ENCODE measurements at places on chromosomes 3 and 15. TPM values are rescaled to one million over a fixed set of nuclear protein-coding genes. Genes with fewer than 3 reads are reported as not detected.

DNA sequence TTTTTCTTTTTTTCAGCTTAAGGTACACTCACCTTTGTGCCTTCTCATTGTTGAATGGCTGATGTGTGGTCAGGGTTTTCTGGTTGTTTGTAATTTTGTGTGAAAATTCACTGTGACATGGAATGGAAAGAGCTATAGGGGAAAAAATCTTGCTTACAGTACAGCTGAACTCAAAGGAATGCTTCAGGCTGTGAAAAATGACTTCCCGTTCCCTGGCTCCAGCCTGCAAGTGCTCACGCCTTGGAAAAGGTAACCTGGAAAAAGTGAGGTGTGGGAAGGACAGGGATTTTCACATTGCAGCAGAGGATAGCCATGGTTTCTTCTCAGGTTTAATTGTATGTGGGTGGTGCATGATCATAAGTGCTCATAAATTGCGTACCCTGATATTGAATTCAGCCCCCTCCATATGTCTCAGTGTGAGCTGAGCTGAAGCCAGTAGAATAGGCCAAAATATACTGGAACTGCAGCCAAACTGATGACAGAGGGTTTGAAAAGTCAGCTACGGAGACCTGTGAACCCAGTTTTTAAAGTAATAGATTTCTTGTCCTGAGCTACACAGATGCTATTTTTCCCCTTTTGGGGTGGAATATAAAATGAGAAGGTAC lies 228.7 kb upstream of the RASGRP1 start:
- no peaks in the 10 kb centered on the region for H3K27me3 ChIP-seq
- no peak overlapping the region for H3K4me3 ChIP-seq
- H3K27ac ChIP-seq: no peak overlapping the region
- H3K36me3 ChIP-seq: no peaks in the 10 kb centered on the region

DNA sequence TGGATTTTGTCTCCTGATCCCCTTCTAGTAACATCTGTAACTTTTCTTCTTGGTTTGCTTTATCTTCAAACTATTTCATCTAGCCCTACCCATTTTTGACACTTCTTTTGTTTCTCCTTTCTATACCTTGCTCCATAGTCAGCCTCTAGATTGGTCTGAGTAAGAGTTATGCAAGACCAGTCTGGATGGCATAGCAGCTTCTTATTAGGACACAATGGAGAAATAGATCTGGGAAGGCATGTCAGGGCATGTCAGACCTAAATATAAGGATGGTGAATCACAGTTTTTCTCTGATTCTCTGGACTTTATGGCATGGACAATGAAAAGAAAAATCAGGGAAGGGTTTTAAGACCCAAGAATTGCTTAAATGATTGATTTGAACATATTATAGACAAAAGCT lies 452.5 kb downstream of the RAP2B start:
- no peaks in the 10 kb centered on the region for H3K27me3 ChIP-seq
- no peak overlapping the region for H3K27ac ChIP-seq
- no peaks in the 10 kb centered on the region for H3K36me3 ChIP-seq
- no peak for DNase-seq

DNA sequence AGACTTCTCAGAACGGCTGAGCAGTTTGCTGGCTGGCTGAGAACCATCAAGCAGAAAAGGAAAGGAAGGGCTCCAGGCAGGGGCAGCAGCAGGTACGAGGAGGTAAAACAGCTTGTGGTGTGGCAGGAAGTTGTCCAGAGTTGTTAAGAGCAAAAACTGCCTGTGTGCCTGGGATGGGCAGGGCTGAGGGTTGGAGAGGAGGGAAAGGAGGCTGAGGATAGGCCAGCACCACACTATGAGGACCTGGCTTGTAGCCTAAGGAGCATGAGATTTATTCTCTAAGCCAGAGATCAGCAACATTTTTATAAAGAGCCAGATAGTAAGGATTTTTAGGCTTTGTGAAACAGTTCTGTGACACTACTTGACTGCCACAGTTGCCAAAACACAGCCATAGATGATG lies 8.0 kb downstream of the IGSF10 start:
- H3K27me3 ChIP-seq: no peaks in the 10 kb centered on the region
- H3K4me1 ChIP-seq: no peaks in the 10 kb centered on the region
- H3K4me3 ChIP-seq: no peak overlapping the region
- no peaks in the 10 kb centered on the region for H3K36me3 ChIP-seq

CCR3 gene
- total RNA-seq: not detected

- no peaks in the 10 kb centered on the region for H3K27me3 ChIP-seq
- H3K27ac ChIP-seq: no peak overlapping the region
- no peaks in the 10 kb centered on the region for H3K4me1 ChIP-seq
- no peaks in the 10 kb centered on the region for H3K36me3 ChIP-seq
Observed at GRCh38 chr3:68239542-68239941, 585.1 kb upstream of the SUCLG2 start.

HDGFL3 gene
- 164 TPM for total RNA-seq

- peak overlapping the region; percentile 97 for H3K27ac ChIP-seq
- H3K27me3 ChIP-seq: no peaks in the 10 kb centered on the region
- peak; percentile 82 for DNase-seq
- peak overlapping the region; percentile 3 for H3K4me3 ChIP-seq
- H3K4me1 ChIP-seq: peaks cover 27% of the 10 kb centered on the region
- H3K36me3 ChIP-seq: no peaks in the 10 kb centered on the region
Observed at GRCh38 chr15:40340038-40340739, 550 bp downstream of the CCDC9B start.

- DNase-seq: peak; percentile 29
- no peaks in the 10 kb centered on the region for H3K27me3 ChIP-seq
- no peaks in the 10 kb centered on the region for H3K36me3 ChIP-seq
- peaks cover 17% of the 10 kb centered on the region for H3K4me1 ChIP-seq
- H3K27ac ChIP-seq: peak overlapping the region; percentile 97
Observed at GRCh38 chr3:129184396-129184657, 631 bp upstream of the CNBP start.

LYZL4 gene
- total RNA-seq: 4.3 TPM

DNA sequence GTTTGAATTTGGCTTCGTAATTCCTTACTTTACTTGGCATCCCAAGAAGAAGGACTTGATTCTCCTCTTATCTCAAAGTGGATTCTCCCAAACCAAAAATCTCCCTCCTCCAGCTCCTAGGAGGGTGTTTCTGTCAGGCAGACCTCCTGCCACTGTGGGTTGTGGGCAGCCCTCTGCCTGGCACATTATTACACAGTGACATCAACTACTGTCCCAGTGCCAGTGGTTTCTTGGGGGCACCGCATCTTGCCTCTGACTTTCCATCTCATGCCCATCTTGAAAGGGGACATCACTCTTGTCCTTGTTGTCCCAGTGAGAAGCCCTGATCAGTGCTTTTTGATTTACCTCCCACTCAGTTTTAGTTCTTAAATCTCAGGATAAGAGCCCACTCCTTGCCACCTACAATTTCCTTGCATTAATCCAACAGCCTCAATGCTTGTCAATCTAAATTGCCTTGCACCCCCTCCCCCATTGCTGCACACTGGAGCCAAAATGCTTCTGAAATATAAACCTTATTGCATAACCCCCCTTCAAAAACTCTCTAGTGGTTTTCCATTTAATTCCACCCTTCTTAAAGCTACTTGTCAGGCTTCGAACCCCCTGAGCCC lies 81.0 kb downstream of the TRAK1 start:
- DNase-seq: no peak
- no peaks in the 10 kb centered on the region for H3K27me3 ChIP-seq
- no peak overlapping the region for H3K4me3 ChIP-seq
- no peaks in the 10 kb centered on the region for H3K36me3 ChIP-seq

DNA sequence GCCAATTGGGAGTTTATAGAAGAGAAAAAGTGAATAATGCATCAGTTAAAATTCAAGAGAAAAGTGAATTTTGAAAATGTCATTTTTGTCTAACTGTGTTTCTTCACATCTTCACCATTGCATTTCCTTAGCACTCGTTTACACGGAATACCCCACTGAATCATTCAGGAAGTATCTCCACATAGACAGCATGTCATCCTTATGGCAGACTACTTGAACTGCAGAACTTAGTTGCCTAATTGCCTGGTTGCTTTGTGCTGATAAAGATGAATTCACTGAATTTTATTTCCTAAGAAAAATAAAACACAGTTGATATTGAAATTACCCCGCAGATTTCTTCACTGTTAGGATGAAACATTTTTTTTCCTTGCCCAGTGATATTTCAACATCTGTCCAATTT lies 627.1 kb downstream of the ROBO1 start:
- no peaks in the 10 kb centered on the region for H3K27me3 ChIP-seq
- H3K36me3 ChIP-seq: no peaks in the 10 kb centered on the region
- H3K4me1 ChIP-seq: no peaks in the 10 kb centered on the region
- H3K27ac ChIP-seq: no peak overlapping the region
- DNase-seq: no peak
- H3K4me3 ChIP-seq: no peak overlapping the region

DNA sequence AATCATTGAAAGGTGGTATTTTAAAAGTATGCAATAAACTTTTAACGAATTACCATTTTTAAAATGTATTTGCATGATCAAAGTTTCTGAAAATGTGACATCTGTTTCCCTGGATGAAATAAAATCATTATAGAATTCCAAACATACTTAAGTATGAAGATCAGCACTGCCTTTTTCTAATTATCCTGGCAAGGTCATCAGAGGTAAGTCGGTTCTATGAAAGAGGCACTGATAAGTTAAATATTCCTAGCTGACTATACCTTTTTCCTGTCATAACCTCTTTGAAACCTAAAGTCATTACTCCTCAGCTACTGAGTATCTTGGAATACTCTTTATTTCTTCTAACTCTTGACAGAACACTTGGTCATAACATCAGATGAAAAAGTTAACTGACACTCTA lies 406.1 kb upstream of the ALCAM start:
- H3K27ac ChIP-seq: no peak overlapping the region
- no peak for DNase-seq
- H3K36me3 ChIP-seq: no peaks in the 10 kb centered on the region
- no peaks in the 10 kb centered on the region for H3K27me3 ChIP-seq

DNA sequence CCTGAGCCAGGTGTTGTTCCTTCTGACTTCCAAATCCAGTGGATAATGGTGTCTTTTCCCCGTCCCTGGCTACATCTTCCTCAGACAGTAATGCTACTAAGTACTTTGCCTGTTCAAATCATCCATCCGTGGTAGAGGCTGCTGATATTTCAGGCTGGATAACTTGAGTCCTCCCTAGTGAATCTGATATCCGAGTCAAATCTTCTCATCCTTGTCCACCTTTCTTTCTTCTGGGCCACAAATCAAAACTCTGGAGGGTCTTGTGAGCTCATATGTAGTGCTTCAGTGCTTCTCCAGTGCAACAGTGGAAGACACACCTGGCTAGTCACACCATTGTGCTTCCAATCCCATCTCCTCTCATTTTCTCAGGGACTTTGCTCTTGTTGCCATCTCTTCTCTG lies 11.2 kb downstream of the SH3GL3 start:
- DNase-seq: no peak
- no peaks in the 10 kb centered on the region for H3K27me3 ChIP-seq
- H3K27ac ChIP-seq: no peak overlapping the region

EIF4E3 gene
- 4.3 TPM for total RNA-seq
